Activated naive CD8-positive, alpha-beta T cell treated with anti-CD3 and anti-CD28 coated beads, Interleukin-2, amount 50 U/mL, for 16 hours (primary cell): ENCODE measurements at places on chromosomes 7 and 10.

DNA sequence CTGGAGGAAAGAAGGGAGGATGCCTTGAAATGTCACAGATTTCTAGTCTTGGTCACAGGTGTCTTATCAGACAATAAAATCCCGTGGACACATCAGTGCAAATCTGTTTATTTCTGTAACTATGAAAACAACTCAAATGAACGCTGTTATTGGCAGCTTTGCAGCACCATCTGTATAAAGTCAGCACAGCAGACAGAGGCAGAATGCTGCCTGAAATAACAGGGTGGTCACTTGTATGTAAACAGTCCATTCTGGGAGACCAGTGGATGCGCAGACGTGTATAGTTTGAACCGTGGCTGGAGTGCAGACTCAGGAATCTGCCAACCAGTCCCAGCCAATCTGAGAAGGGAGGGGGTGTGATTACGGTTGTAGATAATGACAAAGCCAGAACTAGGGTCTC is 54.8 kb downstream of the SEC23IP start:
- no peak for DNase-seq

GRCh38 chr7:146331369-146331768 is 214.8 kb downstream of the CNTNAP2 start:
- DNase-seq, result no peak

GRCh38 chr10:120286280-120286679 is 170.7 kb upstream of the PLPP4 start:
- DNase-seq, result no peak

- DNase-seq, result no peak
Observed at GRCh38 chr7:12930534-12930933, 243.1 kb downstream of the ARL4A start.

DNA sequence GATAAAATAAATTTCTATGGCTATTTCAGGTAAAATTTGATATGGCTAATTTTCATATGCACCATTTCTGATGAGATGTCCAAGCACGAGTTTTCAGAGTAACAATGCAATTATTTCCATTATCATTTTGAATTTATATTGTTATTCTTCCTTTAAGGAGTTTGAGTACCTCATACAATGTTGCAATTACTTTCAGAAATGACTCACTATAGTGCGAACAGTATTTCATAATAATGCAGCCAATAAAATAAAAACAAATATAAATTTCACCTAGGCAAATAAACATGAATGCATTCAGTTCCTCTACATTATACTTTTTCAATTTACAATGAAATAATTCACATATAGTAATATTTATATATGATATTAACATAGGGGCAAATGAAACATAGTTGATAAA is 78.8 kb upstream of the LRRN3 start:
- DNase-seq, result no peak

- DNase-seq, result no peak
Observed at GRCh38 chr10:63738410-63738809, 217.2 kb downstream of the REEP3 start.

DNA sequence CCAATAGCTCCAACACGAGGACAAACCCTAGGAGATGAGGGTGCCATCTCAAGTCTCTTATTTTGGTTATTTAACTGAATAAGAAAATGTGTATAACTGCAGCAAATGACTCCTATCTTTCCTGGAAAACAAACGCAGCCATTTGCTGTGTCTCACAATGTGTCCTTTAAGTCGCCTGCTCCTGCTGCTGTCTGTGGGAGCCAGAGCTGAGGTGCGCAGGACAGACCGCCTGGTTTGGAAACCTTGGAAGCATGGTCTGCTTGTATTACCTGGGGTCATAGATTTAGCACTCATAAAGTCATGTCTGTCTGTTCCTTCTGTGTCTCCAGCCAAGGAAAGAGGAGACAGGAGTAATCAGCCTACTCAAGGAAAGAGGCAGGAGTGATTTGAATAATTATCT is 760.2 kb downstream of the GRID1 start:
- DNase-seq, result no peak

- DNase-seq, result no peak
Observed at GRCh38 chr10:28179006-28179742, 123.7 kb downstream of the MPP7 start.

DNA sequence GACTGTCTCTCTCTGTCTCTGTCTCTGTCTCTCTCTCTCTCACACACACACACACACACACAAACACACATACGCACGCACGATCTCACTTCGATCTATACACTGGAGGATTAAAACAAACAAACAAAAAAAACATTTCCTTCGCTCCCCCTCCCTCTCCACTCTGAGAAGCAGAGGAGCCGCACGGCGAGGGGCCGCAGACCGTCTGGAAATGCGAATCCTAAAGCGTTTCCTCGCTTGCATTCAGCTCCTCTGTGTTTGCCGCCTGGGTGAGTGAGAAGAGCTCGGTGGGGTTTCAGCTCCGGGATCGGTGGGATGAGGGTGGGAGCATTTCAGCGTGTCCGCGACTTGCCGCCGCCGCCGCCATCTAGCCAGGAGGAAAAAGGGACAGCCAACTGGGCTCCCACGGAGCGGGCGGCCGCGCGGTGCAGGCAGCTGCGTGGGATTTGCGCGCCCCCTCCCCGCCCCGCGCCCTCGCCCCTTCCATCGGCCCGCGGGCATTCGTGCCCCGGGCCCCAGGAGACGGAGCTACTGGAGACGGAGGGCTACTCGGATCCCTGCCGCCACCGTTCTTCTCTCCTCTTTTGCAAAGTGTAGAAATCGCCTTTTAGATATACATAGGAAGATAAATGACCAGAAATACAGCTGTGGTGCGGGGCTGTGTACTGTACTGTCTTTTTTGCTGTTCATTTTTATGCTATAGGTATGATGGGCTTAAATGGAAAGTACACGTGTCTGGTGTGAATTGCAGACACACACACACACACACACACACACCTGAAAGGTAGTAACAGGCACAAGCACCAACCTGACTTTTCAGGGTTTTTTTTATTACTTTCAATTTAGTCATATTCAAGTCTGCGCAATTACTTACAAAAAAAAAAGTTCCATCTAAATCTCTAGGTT is 581 bp downstream of the PTPRZ1 start:
- DNase-seq, result no peak

- DNase-seq, result no peak
Observed at GRCh38 chr7:132066761-132067171, 509.5 kb downstream of the PLXNA4 start.

- no peak for DNase-seq
Observed at GRCh38 chr7:46011059-46011458, 90.0 kb upstream of the IGFBP3 start.

DNA sequence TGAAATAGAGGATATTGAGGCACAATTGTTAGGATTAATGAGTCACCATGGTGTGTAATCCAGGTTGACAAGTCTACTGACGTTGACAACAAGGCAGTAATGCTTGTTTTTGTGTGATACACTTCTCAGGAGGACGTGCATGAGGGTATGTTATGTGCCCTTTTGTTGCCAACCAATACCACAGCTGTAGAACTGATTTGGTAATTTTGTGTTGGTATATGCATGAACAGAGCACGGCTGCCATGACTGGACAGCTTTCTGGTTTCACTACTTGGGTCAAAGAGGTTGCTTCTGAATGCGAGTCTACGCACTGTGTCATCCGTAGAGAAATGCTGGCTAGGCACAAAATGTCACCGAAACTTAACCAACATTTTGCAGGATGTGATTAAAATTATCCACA is 32.9 kb downstream of the PHTF2 start:
- DNase-seq, result no peak

- no peak for DNase-seq
Observed at GRCh38 chr10:95834406-95834805, 73.4 kb upstream of the CC2D2B start.

DNA sequence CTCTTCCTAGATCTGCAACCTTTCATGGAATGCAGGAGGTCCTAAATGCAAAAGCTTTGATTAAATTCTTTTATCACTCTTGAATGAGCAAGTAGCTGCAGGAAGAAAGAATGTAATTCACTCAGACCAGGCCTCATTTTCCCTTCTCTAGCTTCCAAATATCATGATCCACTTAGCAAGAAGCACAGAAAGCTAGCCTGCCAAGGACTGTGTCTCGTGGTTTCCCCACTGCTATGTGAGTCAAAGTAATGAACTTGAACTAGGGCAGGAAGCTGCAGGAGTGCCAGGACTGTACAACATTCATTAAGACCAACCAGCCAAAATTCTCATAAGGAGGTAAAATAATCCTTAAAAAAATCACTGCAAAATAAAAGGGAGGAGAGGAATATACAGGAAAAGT is 379.2 kb downstream of the CALN1 start:
- DNase-seq, result no peak

DNA sequence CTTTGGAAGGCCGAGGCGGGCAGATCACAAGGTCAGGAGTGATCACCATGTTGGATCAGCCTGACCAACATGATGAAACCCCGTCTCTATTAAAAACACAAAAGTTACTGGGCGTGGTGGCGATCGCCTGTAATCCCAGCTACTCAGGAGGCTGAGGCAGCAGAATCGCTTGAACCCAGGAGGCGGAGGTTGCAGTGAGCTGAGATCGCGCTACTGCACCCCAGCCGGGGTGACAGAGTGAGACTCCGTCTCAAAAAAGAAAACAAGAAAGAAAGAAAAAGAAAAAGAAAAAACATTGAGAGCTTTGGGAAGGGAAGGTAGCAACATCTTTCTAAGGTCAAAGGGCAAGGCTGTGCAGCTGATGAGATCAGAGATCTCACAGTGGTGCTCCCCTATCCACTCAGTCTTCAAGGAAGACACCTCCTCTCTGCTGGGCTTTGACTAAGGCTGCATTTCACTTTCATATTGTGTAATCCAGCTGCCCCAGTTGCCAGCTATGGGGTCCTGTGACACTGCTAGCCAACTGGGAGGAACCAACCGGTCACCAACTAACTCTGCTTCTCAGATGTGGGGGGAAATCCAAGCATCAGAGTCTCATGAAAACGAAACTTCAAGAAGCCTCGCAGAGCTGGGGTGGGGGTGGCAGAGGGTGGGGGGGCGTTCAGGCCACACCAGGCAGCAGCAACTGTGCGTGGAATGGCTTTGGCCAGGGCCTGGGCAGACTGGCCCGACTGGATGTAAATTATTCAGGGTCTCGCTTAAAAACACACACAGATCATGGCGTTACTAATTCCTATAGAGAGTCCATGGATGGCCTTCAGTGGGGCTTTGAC is 1.5 kb downstream of the IL15RA start:
- DNase-seq, result peak; percentile 49

DNA sequence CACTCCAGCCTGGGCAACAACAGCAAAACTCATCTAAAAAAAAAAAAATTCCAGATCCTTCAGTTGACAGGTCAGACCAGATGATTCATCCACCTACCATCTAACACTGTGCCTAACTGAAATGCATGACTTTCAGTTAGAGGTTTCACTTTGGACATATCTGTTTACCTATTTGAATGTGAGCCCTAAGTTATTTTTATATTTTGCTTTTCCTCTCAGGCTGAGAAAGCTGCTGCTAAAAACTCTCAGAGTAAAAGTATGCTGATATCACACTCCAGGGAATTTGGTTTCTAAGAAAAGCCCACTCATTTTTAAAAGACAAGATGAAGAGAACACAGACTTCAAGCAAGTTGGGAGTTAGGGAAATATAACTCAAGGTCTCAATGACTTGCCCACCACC is 126.0 kb downstream of the SGMS1 start:
- DNase-seq, result no peak

GRCh38 chr7:100378114-100378755 is 4.9 kb downstream of the PILRA start:
- no peak for DNase-seq

- DNase-seq, result peak; percentile 22
Observed at GRCh38 chr7:138001529-138002095, at the start of gene CREB3L2. Gene CREB3L2, minus strand, starts transcription at chr7:138002086. Its CDS starts 381 bp downstream, at chr7:138001705.

- DNase-seq, result no peak
Observed at GRCh38 chr10:629186-629998, 60.1 kb downstream of the DIP2C start.

DNA sequence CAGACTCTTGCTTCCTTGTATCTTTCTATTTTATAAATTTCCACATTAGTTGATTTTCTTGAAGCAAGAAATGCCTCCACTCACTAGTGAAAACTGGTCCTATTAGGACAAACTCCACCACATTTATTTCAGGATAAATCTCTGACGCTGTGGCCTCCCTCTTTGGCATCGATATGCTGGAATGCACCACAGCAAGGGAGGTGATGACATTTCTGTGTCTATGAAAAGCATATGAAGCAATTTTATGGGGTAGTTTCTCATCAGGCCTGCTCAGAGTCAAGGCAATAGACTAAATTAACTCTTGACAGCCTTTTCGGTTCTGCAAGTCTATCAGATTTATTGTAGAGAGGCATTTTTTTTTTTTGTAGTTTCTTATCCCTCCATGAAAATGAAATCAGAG is 304.4 kb downstream of the ZEB1 start:
- no peak for DNase-seq

DNA sequence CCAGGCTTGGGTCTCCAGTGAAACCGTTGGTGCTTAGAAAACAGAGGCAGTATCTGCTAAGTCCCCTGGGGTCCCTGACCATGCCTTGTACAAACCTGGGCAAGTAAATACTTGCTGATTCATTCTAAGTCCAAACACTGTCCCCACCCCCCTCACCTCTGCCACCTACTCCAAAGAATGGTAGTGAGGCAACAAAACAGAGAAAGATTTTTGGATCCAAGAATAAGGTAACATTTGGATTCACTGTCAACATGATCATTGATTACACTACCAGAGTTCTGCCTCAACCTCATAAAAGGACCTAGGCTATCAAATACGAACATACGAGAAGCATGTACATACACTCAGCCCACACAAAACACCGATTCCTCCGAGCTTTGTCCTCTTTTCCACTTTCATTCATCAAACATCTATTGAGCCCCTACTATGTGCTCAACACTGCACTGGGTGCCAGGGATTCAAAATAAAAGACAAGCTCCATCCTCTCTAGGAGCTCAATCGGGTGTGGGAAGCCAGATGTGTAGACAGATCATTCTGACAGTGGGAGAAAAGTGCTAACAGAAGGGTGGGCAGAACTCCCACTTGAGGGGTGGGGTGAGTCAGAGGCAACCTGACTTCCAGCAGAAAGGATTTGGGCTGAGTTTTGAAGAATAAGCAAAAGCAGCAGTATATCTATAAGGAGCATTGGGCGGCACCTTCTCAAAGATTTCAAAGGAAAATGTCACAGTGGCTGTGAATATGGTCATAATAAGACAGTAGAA is 71.2 kb downstream of the GFRA1 start:
- DNase-seq, result no peak

GRCh38 chr7:26369593-26369992 is 77.9 kb downstream of the SNX10 start:
- no peak for DNase-seq

DNA sequence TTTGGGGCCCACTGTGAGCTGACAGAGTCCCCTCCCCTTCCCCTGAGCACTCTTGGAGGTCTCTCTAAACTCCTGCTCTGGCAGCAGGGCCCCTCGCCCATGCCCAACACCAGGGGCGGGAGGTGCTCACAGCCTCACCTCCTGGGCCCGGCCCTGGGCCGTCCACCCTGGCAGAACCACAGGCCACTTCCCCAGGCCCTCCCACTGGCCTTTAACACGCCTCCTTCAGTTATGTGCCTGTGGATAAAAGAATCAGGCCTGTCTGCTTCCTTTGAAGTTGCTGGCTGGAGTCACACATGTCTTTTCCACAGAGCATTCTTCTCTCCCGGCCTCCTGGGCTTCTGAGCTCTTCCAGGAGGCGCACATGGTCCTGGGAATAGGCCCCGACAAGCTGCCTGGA is 10.2 kb downstream of the MYL10 start:
- DNase-seq, result no peak
